ENCODE measurements at places on chromosomes 11 and 22.

DNA sequence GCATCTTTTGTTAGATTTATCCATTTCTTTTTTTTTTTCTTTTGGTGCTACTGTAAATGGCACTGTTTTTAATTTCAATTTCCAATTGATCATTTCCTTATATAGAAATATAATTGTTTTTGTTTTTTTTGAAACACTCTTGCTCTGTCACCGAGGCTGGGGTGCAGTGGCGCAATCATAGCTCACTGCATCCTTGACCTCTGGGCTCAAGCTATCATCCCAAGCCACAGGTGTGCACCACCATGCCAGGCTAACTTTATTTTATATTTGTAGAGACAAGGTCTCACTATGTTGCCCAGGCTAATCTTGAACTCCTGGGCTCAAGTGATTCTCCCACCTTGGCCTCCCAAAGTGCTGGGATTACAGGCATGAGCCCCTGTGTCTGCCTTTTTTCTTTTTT lies 16.4 kb downstream of the FRMD8 start:
- DNase-seq = no peak

DNA sequence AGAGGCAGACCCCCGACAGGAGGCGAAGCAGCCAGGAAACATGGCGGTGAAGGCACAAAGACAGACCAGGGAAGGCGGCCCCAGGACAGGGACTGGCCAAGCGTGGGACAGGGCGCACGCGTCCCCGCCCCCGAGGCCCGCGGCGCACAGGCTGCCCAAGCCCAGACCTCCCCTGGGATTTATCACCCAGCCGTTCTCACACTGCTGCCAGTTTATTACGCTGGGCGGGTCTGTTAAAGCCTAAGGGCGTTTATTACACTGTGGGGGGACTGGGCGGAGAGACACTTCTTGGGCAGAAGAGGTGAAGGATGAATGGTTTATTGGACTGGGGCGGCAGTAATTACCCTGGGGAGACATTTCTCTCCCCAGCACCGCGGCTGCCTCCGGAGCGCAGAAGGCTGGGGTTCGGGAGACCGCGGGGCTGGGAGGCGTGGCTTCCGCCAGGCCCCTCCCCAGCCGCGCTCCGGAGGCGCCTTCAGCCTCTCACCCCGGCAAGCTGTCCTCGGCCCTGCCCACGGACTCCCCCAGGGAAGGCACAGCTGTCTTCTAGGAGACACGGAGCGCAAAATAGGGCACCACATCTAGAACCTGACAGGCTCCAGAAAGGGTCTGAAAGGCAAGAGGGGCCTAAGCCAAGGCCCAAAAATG lies 47.1 kb downstream of the SLC22A12 start:
- DNase-seq = no peak

DNA sequence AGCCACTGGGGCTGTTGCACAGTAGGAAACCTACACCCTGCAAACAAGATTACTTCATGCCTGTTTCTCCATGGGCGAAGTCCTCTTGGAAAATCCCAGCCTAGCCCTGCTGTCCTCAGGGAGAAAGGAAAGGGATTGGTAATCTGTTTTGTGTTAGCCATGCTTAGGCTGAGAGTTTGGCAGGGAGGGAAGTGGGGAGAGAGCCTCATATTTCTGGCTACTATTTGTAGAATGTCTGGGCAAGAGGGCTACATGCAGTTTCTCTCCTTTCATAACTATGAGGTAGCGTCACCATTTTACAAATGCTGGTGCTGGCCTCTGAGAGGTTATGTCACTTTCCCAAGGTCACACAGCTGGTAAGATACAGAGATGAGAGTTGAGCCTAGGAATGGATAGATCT lies 737 bp upstream of the MFRP start:
- no peak for DNase-seq

DNA sequence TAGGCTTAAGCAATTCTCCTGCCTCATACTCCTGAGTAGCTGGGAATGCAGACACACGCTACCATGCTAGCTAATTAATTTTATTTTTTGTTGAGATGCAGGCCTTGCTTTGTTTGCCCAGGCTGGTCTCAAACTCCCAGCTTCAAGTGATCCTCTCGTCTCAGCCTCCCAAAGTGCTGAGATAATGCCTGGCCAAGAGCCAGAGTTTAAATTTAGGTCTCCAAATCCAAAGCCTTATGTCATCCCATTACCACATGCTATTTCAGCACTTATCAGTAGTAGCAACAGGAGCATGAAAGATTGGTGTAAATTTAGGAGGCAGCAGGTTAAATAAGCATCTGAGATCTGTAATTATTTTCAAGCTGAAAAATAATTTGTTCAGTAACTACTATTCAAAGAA lies 326.1 kb upstream of the ANO5 start:
- DNase-seq = no peak

- DNase-seq = no peak
These were observed 63.4 kb downstream of the MYO7A start for GRCh38 chr11:77191429-77191822.

GRCh38 chr11:5285703-5286340 lies 15.9 kb downstream of the OR51B4 start:
- DNase-seq = no peak

DNA sequence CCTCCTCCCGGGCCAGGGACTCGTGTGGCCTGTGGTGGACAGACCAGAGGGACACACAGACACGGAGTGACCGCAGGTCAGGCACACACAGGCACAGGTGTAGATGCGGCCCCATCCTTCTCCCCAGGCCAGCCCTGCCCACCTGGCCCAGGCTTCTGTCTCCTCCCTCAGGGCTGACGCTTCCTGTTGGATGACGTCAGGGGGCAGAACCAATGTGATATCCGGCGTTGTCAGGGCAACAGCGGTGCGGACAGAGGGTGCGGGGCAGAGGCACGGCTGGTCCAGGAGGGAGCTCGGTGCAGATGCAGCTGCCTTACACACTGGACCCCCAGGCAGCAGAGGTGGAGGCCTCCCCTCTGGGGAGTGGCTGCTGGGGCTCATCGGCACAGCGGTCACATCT lies 2.9 kb upstream of the TUBGCP6 start:
- DNase-seq = no peak

All from right forelimb (tissue), 1 donor.